DMS79 treated with DMSO at 0.1 percent for 48 hours (cell line): ENCODE measurements at places on chromosomes 3 and 15.
A peak's percentile ranks its signal among the peaks of the same experiment; 100 is the strongest.

DNA sequence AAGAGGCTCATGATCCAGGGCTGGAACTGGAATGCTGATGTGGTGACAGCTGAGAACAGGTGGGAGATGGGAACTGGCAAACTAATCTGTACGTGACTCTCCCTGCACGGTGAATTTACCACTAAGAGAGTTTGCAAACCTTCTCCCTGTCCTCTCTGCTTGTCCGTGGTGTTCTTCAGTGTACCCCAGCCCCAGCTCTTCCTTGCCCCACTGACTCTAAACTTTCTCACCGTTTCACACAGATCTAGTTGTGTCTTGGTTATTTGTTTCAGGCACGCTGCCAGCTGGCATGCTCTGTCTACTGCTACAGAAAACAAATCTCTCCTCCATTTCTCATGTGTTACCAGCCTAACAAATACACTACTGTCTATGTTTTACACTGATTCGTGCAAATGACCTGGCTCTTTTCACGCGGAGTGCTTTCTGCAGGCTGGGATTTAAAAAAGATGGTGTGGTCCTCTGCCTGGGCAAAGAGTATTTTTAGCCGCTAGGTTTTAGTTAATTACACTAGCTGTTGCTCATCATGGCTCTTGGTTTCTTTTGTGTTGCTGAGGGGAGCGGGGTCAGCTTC, 192.7 kb upstream of the LRIG1 start:
- DNase-seq, result peak; percentile 5

- DNase-seq, result no peak
Measured at GRCh38 chr3:108538083-108538482, 27.7 kb upstream of the MYH15 start.

DNA sequence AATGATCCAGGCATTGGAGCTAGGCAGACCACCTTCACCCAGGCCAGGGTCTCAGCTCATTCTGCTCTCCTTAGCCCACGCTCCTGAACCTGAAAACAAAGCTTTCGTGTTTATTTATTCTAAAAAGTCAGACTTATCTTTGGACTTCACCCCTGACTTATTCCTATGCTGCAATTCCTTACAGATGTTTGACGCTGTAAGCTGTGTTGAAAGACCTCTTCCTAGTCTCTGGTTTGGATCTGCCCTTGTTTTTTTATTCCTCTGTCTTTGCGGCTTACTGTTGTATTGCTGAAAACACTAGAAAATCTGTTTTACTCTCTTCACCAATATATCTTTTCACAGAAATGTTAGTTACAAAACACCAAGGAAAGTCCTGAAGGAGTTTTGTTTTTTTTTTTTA, 40.5 kb upstream of the LDHAL6B start:
- DNase-seq, result no peak

- no peak for DNase-seq
Measured at GRCh38 chr3:73453666-73454065, 171.1 kb downstream of the PDZRN3 start.

GRCh38 chr15:98120561-98120960, 160.1 kb downstream of the ARRDC4 start:
- DNase-seq, result no peak

- no peak for DNase-seq
Measured at GRCh38 chr3:52259035-52259434, 13.5 kb downstream of the PPM1M start.

DNA sequence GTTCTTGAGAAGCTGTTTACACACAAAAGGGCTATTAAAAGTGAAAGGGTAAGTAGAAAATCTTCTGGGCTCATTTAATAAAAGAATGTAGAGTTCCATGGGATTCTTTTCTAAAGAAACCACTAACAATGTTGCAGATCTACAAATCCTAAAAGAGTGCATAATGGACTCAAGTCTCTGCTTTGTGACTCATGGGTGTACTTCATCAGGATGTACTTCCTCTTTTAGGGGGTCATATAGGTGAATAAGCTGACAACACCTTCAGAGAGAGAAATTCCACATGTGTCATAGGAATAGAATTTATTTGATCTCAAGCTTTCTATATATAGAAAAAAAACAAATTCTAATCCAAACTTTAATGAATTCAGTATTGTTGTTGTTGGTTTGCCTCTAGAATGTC, 355.5 kb downstream of the TIGIT start:
- no peak for DNase-seq

GRCh38 chr15:96177279-96177678, 153.2 kb upstream of the NR2F2 start:
- no peak for DNase-seq

- no peak for DNase-seq
Measured at GRCh38 chr3:156776031-156776430, 50.1 kb upstream of the LEKR1 start.

GRCh38 chr15:89436560-89437311, 59.6 kb downstream of the RHCG start:
- DNase-seq, result no peak

GRCh38 chr3:88668180-88668579, 439.2 kb upstream of the EPHA3 start:
- no peak for DNase-seq

DNA sequence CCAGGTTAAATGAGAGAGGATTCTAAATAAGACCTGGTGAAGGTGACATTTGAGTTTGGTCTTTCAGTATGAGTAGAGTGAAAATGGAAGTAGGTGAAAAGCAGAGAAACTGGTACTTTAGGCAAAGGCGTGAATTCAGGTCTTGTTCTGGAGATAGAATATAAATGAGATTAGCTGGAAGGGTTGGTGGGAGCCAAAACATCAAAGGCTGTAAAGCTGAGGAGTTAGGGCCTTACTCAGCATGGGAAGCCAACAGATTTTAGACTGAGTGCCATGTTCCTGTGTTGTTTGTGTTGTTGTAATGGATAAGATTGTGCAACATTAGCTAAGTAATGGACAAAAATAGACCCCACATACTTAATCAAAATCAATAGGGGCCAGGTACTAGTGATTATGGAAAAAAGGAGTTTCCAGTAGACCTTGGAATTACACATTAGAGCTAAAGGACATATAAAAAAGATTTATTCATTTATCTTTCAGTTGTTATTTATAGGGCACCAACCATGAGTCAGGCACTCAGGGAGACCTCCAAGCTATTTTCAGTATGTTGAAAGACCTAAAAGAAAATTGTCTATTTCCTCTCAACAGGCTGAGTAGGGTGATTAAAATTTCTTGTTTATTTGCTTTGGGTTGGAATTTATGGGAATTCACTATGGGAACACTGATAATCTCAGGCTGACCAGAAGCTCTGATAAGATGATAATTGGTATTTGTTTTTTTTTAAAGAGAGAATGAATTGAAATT, 20.8 kb downstream of the ARL14 start:
- DNase-seq, result no peak

DNA sequence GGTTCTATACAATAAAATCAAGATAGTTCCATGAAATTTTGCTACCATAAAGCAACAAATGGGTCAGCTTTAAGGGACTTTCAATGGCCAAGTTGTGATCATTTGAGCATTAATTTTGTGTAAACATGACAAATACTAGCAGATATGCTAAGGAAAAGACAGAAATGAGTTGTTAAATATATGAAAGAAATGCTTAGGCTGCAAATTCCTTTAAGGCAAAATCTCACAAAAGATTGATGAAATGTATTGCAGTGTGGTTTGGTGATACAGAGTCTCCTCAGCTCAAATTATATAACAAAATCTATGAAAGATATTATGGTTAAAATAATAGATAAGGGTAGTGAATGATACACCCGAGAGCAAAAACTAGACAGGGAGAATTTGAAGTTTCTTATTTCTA, 377.2 kb downstream of the RAP2B start:
- DNase-seq, result no peak

GRCh38 chr15:45205192-45205591, 17.4 kb upstream of the SHF start:
- peak; percentile 46 for DNase-seq

- DNase-seq, result no peak
Measured at GRCh38 chr3:180469149-180469548, 132.8 kb upstream of the TTC14 start.

- DNase-seq, result no peak
Measured at GRCh38 chr3:45516829-45517228, 77.7 kb upstream of the LIMD1 start.

DNA sequence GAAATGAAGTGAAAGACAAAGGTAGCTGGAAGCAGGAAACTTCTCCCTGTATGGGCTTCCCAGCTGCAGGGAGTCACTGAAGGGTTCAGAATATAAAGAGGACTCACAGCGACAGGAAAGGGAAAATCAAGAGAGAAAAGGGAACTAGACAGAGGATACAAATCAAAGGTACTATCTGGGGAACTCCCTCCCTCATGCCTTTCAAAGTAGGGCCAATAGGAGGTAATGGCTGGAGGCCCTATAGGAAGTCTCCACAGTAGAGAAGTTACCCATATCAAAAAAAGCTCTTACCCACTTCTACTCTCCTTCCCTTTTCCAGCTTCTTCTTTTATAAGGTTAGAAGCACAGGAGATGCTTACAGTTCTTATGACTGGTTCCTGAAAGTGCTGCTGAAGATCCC, 43.5 kb downstream of the FMN1 start:
- no peak for DNase-seq
